ENCODE measurements at places on chromosomes 11 and 22. TPM values are rescaled to one million over a fixed set of nuclear protein-coding genes. Genes with fewer than 3 reads are reported as not detected.

Gene RIMBP3C
- polyA plus RNA-seq: 0.29 TPM

Gene ASCL3
- polyA plus RNA-seq: not detected

Gene MAP6
- polyA plus RNA-seq: 0.53 TPM

Gene CSF2RB
- polyA plus RNA-seq: 17.6 TPM

Gene SHISA8
- 1.7 TPM for polyA plus RNA-seq

Gene BTBD18
- polyA plus RNA-seq: 0.23 TPM

Gene EIF3F
- 431 TPM for polyA plus RNA-seq

Gene MRGPRE
- not detected for polyA plus RNA-seq

Gene CFAP300
- polyA plus RNA-seq: not detected

Gene MAPK8IP1
- polyA plus RNA-seq: 0.26 TPM

Gene DDTL
- 1.7 TPM for polyA plus RNA-seq

Gene GAS2
- polyA plus RNA-seq: 3.4 TPM

Gene MMP10
- not detected for polyA plus RNA-seq

Gene LRRC74B
- polyA plus RNA-seq: not detected

Gene OR4C5
- polyA plus RNA-seq: not detected
